Activated naive CD4-positive, alpha-beta T cell (primary cell): ENCODE measurements at places on chromosomes 2 and 18.

DNA sequence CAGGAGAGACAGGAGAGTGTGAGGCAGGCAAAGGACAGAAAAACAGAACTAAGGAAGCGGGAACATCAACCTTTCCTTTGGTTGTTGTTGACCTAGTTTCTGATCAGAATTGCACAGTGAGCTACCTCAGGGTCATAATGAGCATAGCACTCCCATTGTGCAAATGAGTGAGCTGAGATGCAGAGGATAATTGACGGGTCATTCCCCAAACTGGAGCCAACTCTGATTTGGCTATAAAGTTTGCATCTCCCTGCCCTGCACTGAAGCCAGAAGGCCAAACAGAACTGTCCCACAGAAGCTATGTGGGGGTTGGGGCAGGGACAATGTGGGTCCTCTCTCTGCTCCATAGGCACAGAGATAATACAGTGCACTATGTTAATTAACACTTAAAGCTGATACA, 105.6 kb upstream of the KLHL14 start:
- DNase-seq: no peak

GRCh38 chr18:6885992-6886796, 156.7 kb downstream of the ARHGAP28 start:
- DNase-seq: no peak

- DNase-seq: no peak
Observed at GRCh38 chr2:7709907-7710306, 792.7 kb downstream of the RNF144A start.

DNA sequence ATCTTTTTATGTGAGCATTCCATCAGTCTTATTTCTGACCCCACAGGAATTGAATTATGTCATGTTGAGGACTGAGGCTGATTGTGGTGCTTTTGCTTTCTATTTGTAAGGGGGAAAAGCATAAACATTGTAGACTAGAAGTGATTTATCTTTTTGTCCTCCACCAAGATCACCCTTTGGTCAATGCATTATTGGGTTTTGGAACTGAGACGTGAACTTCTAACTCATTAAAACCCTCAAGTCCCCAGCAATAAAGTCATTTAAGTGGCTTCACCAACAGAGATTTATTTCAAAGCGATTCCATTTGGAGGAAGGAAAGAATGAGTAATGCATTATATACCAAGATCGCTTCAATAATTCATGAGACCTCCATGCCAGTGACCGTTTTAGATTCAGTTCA, 75.5 kb upstream of the TXNDC2 start:
- DNase-seq: no peak

DNA sequence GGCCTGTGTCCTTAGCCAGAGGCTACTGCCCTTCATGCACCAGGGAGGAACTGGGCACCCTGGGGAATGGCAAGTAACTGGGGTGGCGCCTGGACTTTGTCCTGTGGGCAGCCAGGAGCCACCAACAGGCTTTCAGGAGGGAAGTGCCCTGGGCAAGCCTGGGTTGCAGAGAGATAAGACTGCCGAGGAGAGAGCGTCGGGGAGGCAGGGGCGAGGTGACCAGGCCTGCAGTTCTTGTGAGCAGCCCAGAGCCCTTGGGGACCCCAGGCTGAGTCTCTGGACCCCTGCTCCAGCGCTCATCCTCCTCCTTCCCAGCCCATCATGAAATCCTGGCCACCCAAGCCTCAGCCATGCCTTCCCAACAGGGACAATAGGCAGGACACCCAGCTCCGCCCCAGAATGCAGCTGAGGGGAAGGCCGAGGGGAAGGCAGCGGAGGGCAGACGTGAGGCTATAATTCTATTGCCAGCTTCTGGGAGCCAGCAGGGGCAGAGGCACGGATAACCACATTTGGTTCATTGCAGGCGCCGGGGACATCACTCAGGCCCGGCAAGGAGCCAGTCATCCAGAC, 25.1 kb downstream of the ADRA2B start:
- DNase-seq: no peak
